ENCODE measurements at places on chromosomes 7 and 10. TPM values are rescaled to one million over a fixed set of nuclear protein-coding genes. Genes with fewer than 3 reads are reported as not detected.
A peak's percentile ranks its signal among the peaks of the same experiment; 100 is the strongest.

Gene PNLIPRP1
- not detected for total RNA-seq

Gene STX1A
- 12.3 TPM for total RNA-seq

Gene GRM3
- total RNA-seq, result not detected

Gene WDR86
- 0.26 TPM for total RNA-seq

Gene FBXO24
- total RNA-seq, result 0.45 TPM

Gene PNLIPRP2
- not detected for total RNA-seq

Gene SPDYE8
- not detected for total RNA-seq

Gene SORCS1
- total RNA-seq, result not detected

Gene TRIM50
- not detected for total RNA-seq

Gene SMKR1
- total RNA-seq, result 1.3 TPM

- no peaks in the 10 kb centered on the region for H3K27me3 ChIP-seq
- no peak overlapping the region for H3K27ac ChIP-seq
- no peaks in the 10 kb centered on the region for H3K4me1 ChIP-seq
- DNase-seq, result no peak
These were observed 33.5 kb downstream of the SH2B2 start for GRCh38 chr7:102320181-102320580.

GRCh38 chr7:43491984-43492383 is 90.9 kb upstream of the STK17A start:
- DNase-seq, result no peak
- no peak overlapping the region for H3K4me3 ChIP-seq
- peaks cover 11% of the 10 kb centered on the region for H3K27me3 ChIP-seq
- H3K4me1 ChIP-seq, result no peaks in the 10 kb centered on the region

DNA sequence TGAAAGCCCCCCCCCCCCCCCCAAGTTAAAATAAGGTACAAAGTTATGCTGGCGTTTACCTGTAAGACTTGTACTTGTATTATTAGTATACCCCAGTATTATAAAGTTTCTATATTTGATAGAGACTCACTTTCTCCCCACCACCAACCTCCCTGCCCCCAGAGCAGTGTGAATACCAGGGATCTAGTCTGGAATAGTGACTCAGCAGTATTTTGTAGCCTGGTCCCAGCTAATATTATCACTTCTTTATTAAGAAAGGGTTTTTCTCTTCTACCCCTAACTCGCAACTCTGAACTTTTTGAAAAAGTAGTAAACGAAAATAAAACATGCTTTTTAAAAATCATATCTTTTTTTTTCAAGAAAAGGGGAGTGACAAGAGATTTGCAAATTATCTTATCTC is 26.7 kb downstream of the GLI3 start:
- H3K36me3 ChIP-seq, result no peaks in the 10 kb centered on the region
- H3K27ac ChIP-seq, result no peak overlapping the region
- no peaks in the 10 kb centered on the region for H3K4me1 ChIP-seq
- peaks cover 5% of the 10 kb centered on the region for H3K27me3 ChIP-seq

DNA sequence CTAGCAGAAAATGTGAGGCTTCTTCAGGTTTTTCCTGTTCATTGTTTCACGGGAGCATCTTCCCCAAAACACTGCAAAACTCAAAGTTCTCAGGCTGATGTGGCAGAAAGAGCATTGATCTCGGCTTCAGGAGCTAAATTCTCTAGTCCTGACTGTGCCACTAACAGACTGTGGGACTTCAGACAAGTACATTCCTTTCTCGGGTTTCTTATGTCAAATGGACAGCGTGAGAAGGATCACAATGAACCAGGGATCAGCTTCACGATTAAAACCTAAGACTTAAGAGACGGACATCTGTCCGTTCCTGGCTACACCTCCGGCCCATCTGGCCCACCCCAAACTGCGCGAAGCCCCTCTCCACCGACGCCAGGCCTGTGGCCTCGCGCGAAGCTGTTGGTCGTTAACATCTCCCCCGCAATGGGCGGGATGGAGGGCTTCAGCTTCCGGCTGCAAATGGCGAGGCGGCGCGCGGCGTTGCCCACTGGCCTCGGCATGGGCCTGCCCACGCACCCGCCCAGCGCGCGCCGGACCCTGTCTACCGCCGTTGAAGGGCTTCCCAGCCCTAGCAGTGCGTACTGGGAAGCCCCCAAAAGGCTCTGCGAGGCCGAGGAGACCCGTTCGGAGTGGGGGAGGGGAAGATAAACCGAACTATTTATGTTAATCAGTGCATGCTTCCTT is 549 bp upstream of the DDX50 start:
- peaks cover 3% of the 10 kb centered on the region for H3K27me3 ChIP-seq
- H3K36me3 ChIP-seq, result peaks cover 26% of the 10 kb centered on the region
- H3K4me1 ChIP-seq, result peaks cover 36% of the 10 kb centered on the region
- peak overlapping the region; percentile 98 for H3K27ac ChIP-seq

DNA sequence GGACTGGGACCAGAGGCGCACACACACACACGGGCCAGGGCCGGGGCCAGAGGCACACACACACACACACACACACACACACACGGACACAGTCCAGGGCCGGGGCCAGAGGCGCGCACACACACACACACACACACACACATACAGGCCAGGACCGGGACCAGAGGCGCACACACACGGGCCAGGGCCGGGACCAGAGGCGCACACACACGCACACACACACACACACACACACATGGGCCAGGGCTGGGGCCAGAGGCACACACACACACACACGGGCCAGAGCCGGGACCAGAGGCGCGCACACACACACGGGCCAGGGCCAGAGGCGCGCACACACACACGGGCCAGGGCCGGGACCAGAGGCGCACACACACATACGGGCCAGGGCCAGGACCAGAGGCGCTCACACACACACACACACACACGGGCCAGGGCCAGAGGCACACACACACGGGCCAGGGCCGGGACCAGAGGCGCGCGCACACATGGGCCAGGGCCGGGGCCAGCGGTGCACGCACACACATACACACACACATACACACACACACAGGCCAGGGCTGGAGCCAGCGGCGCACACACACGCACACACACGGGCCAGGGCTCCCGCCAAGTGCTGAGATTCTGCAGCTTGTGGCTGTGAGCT is 268.8 kb downstream of the ELFN1 start:
- H3K27me3 ChIP-seq, result peaks cover 5% of the 10 kb centered on the region
- DNase-seq, result peak; percentile 32
- peak overlapping the region; percentile 99 for H3K27ac ChIP-seq
- H3K4me1 ChIP-seq, result peaks cover 61% of the 10 kb centered on the region
- peaks cover 38% of the 10 kb centered on the region for H3K36me3 ChIP-seq

DNA sequence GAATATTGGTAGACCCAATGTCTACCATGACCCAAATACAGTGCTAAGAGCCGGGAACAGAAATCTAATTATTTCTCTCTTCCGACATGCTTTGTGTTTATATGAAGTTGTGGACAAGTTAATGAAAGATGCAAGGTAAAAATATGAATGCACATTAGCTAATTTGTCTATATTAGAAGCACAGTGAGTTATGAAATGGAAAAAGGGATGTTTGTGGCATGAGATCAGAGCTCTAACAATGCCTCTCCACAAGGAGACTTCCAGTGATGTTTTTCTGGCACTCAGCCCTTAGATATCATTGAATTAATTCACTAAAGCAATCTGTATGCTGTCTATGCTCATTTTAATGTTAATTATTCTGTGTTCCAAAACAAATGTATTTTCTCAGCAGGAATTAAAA is 897.2 kb downstream of the CNTNAP2 start:
- H3K27ac ChIP-seq, result no peak overlapping the region
- H3K27me3 ChIP-seq, result no peaks in the 10 kb centered on the region
- H3K36me3 ChIP-seq, result no peaks in the 10 kb centered on the region
- no peak for DNase-seq
- H3K4me1 ChIP-seq, result no peaks in the 10 kb centered on the region

DNA sequence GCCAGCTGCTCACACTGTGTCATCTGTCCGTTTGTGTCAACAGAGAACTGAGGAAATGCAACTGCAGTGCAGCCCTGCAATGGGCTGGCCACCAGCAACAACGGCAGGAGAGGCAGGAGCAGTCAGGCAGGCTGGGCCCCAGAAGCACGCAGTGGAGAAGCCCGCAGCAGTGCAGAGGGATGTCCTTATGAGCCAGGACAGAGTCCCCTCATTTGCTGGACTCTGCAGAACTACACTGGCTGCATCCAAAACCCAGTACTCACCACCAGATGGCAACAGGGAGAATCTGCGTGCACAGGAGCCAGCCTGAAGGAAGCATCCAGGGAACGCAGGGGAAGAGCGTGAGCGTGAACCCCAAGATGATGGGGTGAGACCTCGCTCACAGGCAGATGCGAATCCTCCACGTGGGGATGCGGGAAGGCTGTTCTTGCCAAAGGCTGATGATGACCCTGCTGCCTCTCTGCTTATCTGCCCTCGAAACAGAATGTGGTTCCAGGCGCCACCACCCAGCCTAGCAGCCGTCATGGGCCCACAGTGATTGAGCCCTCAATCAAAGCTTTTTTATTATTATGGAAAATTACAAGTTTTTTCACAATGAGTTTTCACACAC is 232.1 kb downstream of the PTPRN2 start:
- peak; percentile 5 for DNase-seq
- H3K4me1 ChIP-seq, result no peaks in the 10 kb centered on the region
- H3K27me3 ChIP-seq, result no peaks in the 10 kb centered on the region
- no peak overlapping the region for H3K4me3 ChIP-seq
- no peak overlapping the region for H3K27ac ChIP-seq

- H3K4me3 ChIP-seq, result no peak overlapping the region
- H3K4me1 ChIP-seq, result peaks cover 9% of the 10 kb centered on the region
- DNase-seq, result peak; percentile 64
These were observed 78.5 kb downstream of the LHPP start for GRCh38 chr10:124539935-124540641.

GRCh38 chr7:149562602-149563001 is 65.0 kb upstream of the ZNF746 start:
- peaks cover 56% of the 10 kb centered on the region for H3K36me3 ChIP-seq
- H3K27me3 ChIP-seq, result no peaks in the 10 kb centered on the region
- no peak overlapping the region for H3K27ac ChIP-seq
- H3K4me3 ChIP-seq, result no peak overlapping the region

GRCh38 chr7:107995184-107996071 is 7.5 kb downstream of the LAMB1 start:
- no peaks in the 10 kb centered on the region for H3K4me1 ChIP-seq
- DNase-seq, result no peak
- H3K36me3 ChIP-seq, result no peaks in the 10 kb centered on the region
- H3K4me3 ChIP-seq, result no peak overlapping the region
- H3K27ac ChIP-seq, result no peak overlapping the region

DNA sequence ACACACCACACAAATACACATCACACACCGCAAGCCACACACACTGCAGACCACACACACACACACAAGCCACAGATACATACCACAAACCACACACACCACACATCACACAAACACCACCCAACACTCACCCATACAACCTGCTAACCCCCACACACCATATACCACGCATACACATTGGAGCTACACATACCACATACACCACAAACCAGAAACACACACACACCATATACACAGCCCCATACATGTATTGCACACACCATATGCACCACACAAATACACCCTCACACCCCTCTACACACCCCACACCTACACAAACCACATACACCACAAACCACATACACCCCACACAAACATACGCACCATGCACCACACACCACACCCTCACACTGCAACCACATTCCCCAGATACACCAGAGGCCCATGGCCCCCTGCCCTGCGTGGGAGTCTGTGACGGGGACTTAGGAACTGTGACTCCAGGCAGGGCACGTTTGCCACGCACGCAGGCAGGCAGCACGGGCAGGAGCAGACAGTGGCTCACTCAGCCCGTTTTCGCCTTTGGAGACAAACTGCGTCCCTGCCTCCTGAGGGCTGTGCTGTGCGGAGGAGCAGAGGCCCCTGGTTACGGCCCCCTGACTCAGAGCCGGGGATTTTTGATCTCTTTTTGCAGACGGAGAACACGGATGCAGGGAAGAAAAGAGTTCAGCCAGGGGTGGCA is 52.6 kb downstream of the TMEM209 start:
- H3K27me3 ChIP-seq, result peaks cover 14% of the 10 kb centered on the region
- peaks cover 2% of the 10 kb centered on the region for H3K36me3 ChIP-seq
- H3K27ac ChIP-seq, result no peak overlapping the region

GRCh38 chr7:27095050-27095896 is 527 bp downstream of the HOXA1 start:
- H3K4me3 ChIP-seq, result peak overlapping the region; percentile 85
- peaks cover 23% of the 10 kb centered on the region for H3K4me1 ChIP-seq
- peaks cover 1% of the 10 kb centered on the region for H3K36me3 ChIP-seq
- H3K27ac ChIP-seq, result peak overlapping the region; percentile 85
- H3K27me3 ChIP-seq, result peaks cover 77% of the 10 kb centered on the region

DNA sequence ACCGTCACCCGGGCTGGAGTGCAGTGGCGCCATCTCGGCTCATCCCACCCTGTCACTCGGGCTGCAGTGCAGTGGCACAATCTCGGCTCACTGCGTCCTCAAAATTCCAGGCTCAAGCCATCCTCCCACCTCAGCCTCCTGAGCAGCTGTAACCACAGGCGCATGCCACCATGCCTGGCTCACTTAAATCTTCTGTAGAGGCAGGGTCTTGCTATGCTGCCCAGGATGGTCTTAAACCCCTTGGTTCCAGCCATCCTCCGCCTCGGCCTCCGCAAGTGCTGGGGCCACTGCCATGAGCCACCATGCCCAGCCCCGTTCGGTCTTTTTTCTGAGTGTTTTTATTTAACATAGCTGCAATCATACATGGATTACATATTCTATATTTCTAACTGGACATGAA is 30.6 kb downstream of the ZFAND2A start:
- H3K4me1 ChIP-seq, result no peaks in the 10 kb centered on the region
- H3K36me3 ChIP-seq, result peaks cover 9% of the 10 kb centered on the region
- no peak for DNase-seq
- no peaks in the 10 kb centered on the region for H3K27me3 ChIP-seq

All from activated CD8-positive, alpha-beta T cell treated with anti-CD3 and anti-CD28 coated beads, Interleukin-2, amount 10 ng/mL, durations not matched to agents 7 days and 5 days (primary cell).